Epithelial cell of proximal tubule (primary cell): ENCODE measurements at places on chromosomes 2 and 18.

DNA sequence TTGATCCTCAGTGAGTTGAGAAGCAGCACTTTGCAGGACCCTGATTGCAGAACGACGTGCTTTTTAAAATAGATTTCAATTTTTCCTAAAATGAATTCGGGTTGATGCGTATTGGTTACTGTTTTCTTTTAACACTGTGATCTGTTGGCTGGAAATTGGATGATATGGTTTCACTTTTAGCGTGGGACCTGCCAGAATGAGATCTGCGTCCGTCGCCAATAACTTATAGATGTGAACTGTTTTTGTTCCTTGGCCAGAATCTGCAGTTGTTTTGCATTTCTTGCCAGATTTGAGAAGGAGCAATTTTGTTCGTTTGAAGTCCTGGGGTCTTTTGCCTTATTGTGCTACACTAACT lies 703 bp downstream of the UGGT1 start:
- peak; percentile 4 for DNase-seq

- DNase-seq = no peak
Observed at GRCh38 chr2:186523791-186524190, 37.7 kb downstream of the ZC3H15 start.

GRCh38 chr2:136255648-136256461 lies 137.9 kb upstream of the CXCR4 start:
- DNase-seq = no peak

GRCh38 chr2:72819501-72819900 lies 6.3 kb downstream of the EXOC6B start:
- no peak for DNase-seq

DNA sequence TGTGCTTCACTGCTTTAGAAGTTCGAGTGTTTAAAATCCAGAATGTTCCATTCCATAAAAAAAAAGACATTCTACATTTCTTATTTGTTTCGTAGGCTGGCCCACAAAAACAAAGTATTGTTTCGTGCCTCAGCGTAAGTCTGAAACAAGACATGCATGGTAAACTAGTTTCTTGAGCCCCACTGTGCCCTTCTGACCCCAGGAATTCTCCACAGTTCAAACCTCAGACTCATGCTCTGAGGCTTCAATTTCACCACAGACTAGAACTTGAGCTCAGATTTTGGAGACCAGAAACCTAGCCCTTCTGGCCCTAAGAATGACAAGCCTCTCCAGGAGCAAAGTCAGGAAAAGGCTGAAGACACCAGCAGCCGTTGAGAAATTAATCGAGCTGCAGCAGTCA lies 151.5 kb downstream of the SLC8A1 start:
- DNase-seq = no peak

- no peak for DNase-seq
Observed at GRCh38 chr2:18475884-18476283, 84.6 kb downstream of the RDH14 start.

DNA sequence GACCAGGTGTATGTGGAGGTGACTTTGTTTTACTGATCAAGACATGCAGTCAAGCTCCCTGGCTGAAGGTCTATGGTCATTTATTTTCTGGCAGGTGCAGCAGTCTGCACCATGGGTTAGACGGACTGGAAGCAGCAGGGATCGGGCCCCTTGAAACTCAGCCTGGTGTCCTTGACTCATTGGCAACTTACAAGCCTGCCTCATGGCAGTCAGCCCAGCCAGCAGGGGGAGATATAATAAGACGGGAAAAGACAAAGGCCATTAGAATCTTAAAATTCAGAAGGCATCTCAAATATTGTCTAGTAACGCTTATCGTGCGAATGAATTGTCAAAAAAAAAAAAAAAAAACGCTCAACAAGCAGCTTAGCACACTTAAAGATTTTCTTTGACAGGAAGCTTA lies 308.2 kb downstream of the EN1 start:
- no peak for DNase-seq

DNA sequence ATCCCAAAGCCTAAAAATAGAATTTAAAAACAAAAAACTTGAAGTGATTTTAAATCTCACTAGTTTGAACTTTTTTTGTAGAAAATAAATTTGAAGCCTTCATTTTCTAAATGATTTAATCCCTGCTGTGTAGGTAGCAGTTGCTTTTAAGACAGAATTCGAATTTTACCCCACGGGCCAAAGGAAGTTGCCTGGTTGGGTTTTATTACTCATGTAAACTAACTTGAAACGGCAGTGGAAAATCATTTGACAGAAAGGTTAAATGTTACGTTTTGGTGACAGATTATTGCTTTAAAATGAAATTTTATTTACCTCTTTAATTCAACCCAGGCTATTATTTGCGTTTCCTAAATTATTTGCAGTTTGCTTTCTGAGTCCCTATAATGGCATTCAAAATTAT lies 2.0 kb downstream of the MAPRE2 start:
- DNase-seq = no peak

DNA sequence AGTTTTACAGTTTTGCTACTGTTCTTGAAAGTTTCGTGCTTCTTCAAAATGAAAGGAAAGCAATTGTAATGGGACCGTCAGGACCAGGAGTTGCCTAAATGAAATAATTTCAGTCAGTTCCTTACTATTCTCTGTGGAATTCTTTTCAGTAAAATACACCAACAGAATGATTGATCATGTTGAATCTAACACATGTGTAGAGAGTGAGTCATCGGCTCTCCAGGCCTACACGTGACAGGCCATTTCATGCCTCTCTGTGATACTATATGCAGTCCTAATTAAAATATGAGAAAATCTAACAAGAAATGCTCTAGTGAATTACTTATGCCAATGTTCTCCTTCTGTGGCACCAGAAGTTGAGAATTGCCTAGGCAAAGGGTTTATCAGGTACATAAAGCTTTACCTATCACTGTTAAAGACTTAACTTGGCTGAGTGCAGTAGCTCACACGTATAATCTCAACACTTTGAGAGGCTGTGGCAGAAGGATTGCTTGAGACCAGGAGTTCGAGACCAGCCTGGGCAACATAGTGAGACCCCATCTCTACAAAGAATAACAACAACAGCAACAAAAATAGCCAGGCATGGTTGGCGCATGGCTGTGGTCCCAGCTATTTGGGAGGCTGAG lies 199.4 kb downstream of the LRRTM1 start:
- DNase-seq = no peak

DNA sequence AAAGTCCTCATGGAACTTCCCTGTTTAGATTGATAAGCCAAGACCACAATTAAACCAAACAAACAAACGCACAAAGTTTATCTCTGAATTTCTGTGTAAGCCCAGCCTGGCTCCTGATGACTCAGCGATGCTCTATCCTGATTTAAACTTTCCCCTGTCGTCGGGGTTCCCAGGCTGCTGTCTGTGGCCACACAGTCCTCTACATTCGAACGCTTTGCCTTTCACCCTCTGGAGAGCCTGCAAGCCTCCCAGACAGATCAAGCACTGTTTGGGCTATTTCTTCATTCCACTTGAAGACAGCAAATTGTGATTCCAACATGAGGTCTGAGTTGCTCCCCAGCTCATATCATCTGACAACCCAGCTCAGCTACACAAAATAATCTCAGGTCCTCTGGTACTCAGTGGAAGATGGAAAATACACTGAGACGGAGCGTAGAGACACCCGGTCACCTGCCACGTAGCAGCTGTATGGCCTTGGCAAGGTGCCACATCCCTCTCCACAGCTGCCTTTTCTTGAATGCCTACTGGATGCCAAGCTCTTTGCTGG lies 51.2 kb downstream of the CYRIA start:
- no peak for DNase-seq

DNA sequence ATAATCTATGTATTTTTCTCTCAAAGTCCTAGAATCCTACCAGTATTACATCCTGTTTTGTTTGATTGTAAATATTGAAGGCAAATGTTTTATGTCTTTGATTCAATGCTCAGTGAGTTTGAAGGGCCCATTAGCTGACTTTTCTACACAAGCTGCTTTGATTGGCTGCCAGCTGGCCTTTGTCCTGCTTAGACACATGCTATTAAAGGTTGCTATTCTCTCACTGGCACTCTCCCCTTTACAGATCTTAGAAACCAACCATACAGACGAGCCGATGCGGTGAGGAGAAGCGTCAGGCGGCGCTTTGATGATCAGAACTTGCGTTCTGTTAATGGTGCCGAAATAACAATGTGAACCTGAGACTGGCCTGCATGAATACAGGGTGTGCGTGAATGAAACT lies 69.7 kb downstream of the PRPF40A start:
- DNase-seq = no peak

GRCh38 chr2:235537186-235537585 lies 43.3 kb downstream of the AGAP1 start:
- DNase-seq = no peak

GRCh38 chr18:48957616-48958015 lies 6.9 kb upstream of the SMAD7 start:
- no peak for DNase-seq
